ENCODE measurements at places on chromosomes 3 and 15.

GRCh38 chr3:197144188-197144587 is 114.6 kb upstream of the MELTF start:
- DNase-seq, result no peak

DNA sequence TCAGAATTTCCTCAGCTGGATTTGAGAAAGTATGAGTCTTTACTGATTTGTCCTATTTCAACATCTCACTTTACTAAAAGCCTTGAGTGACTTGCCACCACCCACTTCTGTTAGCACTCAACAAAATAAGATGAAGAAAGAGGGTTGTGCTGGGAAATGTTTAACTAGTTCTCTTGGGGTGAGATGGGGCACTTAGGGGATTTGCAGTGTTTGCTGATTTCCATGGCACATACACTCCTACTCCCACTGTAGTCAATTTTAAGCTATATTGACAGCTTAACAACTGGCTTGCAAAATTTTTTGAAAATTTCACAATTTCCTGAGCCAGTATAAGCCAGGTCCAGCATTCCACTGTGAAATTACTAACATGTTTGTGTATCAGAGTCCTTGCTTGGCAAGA is 463.1 kb upstream of the ARHGEF26 start:
- DNase-seq, result no peak

DNA sequence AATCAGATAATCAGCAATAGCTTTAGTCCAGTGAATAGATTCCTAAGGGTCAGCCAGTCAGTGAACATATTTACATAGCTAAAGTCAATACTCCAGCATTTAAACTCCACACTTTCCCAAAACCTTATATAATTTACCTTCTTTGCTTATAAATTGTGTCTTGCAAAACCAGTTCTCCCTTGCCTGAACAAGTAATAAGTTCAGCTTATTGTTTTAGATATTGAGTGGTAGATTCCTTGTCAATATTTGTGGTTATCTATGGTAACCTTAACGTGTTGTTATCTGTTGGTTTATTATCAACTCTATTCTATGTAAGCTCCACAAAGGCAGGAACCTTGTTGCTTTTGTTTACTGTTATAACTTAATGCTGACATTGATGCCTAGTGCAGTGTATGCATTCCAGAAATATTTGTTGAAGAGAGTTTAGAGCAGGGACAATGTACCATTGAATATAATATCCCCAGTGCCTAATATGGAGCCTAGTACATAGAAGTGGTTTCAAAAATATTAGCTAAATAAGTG is 24.0 kb downstream of the PLSCR5 start:
- no peak for DNase-seq

GRCh38 chr3:42500909-42501308 is 1.5 kb upstream of the VIPR1 start:
- no peak for DNase-seq

DNA sequence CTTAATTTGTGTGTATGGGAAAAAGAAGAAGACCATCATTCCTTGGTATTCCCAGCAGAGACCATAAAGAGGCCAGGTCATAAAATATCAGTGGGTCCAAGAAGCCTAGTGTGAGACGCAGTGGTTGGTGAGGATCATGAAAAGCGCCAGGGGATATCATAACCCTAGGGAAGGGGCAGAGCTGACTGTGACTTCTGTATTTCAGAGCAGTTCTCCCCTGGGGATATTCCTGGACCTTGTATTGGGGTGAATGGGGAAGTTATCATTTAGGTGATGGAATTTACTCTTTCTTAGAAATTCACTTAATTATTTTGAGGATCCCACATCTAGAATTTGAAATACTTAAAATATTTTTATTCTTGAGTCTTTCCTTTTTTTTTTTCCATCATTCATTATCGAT is 34.9 kb upstream of the UMPS start:
- DNase-seq, result no peak

DNA sequence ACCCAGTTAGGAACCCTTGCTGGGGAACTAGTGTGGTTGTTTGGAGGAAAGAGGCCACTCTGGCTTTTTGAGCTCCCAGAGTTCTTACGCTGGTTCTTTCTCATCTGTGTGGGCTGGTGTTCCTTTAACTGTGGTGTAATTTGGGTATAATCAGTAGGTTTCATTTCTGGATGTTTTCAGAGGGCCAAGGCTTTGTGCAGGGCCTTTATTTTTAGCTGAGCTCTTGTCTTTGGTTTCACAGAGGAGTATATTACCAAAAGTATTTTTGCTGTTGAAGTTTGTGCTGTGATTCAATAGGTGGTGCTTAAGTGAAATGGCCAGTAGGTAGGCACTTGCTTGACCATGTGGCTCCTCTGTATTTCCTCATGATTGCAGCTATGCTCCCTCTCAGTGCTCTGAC is 357.9 kb downstream of the KCNH8 start:
- DNase-seq, result no peak

DNA sequence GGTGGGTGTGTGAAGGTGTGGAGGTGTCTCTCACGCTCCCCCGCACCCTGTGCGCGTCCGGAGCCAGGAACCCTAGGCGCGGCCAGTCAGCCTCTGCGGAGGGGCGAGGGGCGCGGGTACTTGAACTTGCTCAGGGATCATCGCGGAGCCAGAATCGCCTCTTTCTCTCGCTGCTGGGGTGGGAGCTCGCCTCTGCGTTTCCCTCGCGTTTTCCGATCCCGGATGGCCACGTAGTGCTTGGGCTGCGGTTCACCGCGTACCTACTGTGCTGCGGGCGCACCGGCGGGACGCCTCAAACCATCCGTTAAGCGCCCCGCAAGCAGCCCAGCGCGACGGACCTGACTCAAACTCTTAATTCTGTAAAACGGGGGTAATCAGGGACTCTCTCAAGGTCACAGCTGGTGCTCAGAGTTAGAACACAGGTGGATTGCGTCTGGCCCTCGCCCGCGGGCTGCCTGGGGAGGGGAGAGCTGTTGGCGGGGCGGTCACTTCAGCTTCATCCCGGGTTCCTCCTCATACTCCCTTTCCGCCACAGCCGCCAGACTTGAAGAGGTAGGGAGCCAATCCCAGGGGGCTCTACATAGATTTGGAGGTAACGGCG is 686 bp downstream of the MYRIP start:
- DNase-seq, result no peak

DNA sequence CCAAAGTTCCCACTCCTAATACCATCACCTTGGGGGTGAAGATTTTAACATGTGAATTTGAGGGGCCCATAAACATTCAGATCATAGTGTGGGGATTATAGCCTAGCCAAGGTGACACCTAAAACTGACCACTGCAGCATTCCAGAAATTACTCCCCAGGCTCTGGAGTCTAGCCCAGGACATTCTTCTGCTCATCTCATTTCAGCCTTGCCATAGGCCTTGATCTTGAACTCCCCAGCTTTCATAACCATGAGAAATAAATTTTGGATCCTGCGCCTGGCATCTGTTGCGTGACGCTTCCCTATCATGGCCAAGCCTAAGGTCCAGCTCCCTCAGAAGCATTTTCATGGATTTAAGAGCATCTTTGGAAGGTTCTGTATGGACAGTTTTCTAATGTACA is 502.9 kb upstream of the THBS1 start:
- no peak for DNase-seq

GRCh38 chr3:62193586-62194345 is 179.6 kb downstream of the FEZF2 start:
- no peak for DNase-seq

GRCh38 chr3:126304291-126304690 is 52.9 kb downstream of the KLF15 start:
- no peak for DNase-seq

DNA sequence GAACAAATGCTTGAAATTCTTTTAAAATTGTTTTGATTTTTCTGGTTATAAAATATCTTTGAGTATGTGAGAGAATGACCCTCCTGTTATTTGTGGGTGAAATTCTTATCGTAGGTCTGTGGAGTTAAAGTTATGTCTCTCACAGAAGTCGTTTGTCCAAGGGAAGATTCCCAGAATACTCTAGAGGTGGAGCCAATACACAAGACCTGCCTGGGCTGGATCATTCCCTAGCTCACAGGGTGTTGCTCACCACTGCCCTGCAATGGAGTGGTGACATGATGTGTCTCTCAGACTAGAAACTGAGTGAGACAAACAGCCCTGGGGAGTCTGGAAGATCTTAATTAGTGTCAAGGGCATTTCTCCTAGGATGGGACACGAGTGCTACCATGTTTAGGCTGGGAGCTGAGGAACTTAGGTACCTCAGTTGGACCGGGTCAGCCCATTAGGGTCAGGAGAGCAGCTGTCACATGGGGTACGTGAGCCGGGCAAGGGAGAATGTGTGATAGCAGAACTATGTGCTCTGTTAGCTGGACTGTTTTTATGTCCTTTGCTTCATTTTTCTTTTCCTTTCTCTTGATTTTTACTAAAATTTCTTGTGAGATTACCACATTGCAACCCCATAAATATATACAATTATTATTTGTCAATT is 53.6 kb upstream of the MYO5C start:
- DNase-seq, result no peak

GRCh38 chr3:141738891-141739363 is 829 bp downstream of the RNF7 start:
- no peak for DNase-seq

DNA sequence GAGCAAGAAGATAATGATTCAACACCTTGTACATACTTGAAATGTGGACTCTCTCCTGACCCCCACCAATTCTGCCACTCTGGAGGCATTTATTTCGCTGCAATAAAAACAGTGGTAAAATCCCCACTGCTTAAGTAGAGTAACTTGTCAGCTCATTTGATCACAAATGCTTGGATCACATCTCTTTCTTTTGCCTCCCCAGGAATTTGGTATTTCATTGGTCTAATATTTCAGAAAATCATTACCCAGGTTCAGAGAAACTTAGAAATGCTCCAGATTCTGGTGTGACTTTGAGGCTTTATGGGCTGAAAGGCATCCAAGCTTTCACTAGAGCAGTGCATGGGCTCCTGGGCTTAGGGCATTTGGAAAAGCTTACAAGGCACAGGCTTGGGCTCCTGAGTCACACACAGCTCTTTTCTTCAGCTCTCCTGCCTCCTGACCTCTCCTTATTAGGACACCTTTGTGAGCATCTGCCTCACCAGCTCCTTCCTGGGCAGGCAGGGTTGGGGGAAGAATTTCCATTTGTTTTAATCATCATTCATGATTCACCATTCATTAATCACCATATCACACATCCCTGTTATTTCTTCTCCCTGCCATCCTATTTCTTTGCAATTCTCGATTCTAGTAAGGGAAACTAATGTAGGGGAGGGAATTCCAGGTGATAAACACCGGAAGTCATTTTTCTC is 22.5 kb downstream of the CDCP1 start:
- DNase-seq, result no peak

DNA sequence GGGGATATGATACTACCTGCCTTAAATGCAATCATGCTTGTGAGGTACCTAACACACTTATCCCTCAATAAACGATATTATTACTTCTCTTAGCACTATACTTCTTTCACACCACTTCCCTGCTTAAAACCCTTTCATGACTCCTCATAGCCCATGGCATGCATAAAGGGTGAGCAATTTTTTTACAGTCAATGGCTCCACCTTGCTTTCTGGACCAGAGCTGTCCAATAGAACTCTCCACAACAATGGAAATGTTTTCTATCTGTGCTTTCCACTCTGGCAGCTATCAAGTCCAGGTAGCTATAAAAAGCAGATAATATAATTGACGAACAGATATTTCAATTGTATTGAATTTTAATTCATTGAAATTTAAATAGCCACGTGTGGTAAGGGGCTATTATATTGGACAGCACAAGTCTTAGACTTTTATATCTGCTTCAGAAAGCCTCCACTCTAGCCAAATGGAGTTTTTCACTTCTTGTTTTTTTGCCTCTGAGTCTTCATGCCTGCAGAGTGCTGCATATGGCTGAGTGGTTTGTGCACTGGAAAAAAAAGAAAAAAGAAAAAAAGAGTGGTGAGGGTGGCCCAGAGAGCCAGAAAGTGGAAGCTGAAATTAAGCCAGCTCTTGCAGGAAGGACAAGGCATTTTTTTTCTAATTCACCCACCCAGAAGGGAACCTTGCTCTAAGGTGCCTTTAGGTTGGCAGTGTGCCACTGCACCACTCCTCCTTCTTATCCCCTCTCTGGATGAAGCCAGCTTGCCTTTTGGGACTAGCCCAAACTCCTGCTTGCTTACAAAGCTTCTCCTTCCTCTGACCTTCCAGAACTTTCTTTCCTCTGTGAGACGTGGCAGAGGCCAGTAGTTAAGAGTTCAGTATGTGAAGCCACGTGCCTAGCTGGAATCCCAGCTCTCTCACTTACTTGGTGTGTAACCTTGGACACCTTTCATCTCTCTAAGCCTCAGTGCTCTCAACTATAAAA is 239.0 kb upstream of the LRTM1 start:
- no peak for DNase-seq

- DNase-seq, result peak; percentile 53
Measured at GRCh38 chr3:50550079-50550736, 17.3 kb downstream of the C3orf18 start.

- no peak for DNase-seq
Measured at GRCh38 chr3:61714225-61714624, 152.9 kb downstream of the PTPRG start.

DNA sequence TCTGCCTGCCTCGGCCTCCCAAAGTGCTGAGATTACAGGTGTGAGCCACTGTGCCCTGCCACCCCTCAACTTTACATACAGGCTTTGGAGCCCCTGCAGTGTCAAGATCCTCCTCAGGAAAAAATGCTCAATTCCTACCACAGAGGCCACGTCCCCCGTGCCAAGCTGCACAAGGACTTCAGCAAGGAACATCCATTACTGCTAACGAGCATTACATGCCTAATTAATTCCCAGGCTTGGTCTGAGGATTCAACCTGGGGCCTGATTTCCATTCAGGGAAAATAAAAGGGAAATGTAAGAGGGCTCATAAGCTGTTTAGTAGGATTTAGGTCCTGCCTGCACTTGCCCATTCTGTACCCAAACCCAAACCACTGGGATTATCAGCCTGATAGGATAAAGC is 161.4 kb downstream of the RAB11A start:
- DNase-seq, result no peak

GRCh38 chr3:183449391-183449790 is 21.0 kb upstream of the MCF2L2 start:
- DNase-seq, result no peak

DNA sequence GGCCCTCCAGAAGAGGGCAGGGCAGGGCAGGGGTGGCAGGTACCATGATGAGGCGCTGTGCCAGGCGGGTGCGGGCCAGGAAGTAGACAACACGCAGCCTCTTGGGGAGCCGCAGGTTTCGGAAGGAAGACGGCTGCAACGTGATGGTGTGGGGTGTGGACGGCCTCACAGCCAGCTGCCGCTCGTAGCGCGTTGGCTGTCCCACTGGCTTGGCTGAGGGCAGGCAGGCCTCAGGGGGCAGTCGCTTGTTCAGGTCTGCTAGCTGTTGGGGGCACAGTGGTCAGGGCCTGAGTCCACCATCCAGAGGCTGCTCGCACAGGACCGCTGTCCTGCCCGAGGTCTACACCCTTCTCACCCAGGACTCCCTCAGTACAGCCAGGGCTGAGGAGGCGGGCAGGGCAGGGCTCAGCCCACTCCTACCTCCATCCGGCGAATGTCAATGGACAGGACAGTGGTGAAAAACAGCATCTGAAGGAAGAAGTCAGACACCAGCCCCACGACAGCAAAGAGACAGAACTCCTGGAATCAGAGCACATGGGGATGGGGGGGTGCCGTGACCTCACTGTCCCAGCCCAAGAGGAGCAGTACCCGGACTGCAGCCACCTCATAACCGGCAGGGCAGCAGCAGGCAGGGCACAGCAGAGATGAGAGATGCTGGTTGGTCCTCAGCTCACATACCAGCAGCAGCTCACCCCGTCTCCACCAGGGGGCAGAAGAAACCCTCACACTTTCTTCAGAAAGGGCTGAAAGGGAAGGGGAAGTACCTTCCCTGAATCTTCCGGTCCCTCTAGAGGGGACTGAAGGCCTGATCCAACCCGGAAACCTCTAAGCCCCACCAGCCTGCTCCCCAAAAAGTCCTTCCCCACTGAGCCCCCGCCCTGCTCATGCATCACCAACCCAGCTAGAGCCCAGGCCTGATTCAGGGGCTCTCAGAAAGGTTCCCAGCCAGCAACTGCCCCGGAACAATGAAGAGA is 40.0 kb downstream of the PTPN23 start:
- DNase-seq, result peak; percentile 67
